AG08396 (cell line): ENCODE measurements at places on chromosomes 13 and 19.

DNA sequence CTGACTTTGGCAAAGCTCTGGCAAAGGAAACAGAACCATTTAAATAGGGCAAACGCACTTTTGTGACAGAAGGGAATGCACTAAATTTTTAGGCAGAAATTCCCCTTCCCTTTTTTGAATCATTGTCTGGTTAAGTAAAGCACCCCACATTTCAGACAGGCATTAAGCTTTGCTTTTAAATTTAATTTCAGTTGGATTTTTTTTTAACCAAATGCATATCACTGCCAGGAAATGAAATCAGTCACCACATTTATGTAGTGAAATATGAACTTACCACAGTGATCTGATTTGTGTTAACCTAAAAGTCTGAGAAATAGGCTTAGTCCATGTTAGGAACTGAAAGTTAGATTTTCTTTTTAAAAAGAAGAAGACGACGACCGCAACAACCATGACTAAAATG, 10.8 kb downstream of the GPR183 start:
- DNase-seq: no peak

GRCh38 chr19:13849991-13850909, 26.7 kb upstream of the NANOS3 start:
- DNase-seq: peak; percentile 85

- peak; percentile 66 for DNase-seq
These were observed 12.4 kb downstream of the TMEM143 start for GRCh38 chr19:48351341-48351752.

DNA sequence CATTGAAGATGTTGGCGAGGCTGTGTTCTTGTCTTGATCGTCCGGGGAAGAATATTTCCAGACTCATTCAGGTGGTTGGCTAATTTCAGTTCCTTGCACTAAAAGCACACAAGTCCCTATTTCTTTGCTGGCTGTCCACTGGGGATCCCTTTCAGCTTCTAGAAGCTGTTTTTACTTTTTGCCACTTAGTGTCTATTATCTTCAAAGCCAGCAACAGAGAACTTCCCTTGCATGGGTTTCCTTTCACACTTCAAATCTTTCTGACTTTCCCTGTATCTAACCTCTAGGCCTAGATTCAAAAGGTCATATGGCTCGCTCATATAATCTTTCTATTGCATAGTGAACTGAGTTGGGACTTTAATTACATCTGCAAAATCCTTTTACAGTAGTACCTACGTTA, 215.3 kb upstream of the PCDH9 start:
- DNase-seq: no peak

- no peak for DNase-seq
These were observed 14.0 kb upstream of the TOMM40 start for GRCh38 chr19:44876930-44877535.
